Natural killer cell (primary cell): ENCODE measurements at places on chromosomes 4 and X. TPM values are rescaled to one million over a fixed set of nuclear protein-coding genes. Genes with fewer than 3 reads are reported as not detected.

GRCh38 chr4:70586841-70587240 is 5.2 kb upstream of the AMBN start:
- DNase-seq, result no peak

DNA sequence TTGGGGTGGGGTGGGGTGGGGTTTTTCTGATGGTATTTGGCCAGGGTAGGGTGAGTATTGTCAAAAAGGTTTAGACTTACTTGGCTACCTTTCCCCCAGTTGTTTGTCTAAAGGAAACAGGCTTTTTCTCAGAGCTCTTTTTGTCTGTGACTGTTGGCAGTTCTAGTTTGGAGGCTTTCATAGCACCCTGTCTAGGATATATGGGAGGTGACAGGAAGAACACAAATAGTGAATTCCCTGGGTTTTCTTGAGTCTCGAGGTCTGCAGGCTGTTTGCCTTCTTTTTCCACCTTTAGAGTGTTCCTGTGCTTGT is 13.5 kb downstream of the RPS6KA3 start:
- no peak for DNase-seq

GRCh38 chr4:82865592-82865991 is 25.4 kb downstream of the SEC31A start:
- DNase-seq, result peak; percentile 52

The GRID2 gene
- total RNA-seq, result not detected

DNA sequence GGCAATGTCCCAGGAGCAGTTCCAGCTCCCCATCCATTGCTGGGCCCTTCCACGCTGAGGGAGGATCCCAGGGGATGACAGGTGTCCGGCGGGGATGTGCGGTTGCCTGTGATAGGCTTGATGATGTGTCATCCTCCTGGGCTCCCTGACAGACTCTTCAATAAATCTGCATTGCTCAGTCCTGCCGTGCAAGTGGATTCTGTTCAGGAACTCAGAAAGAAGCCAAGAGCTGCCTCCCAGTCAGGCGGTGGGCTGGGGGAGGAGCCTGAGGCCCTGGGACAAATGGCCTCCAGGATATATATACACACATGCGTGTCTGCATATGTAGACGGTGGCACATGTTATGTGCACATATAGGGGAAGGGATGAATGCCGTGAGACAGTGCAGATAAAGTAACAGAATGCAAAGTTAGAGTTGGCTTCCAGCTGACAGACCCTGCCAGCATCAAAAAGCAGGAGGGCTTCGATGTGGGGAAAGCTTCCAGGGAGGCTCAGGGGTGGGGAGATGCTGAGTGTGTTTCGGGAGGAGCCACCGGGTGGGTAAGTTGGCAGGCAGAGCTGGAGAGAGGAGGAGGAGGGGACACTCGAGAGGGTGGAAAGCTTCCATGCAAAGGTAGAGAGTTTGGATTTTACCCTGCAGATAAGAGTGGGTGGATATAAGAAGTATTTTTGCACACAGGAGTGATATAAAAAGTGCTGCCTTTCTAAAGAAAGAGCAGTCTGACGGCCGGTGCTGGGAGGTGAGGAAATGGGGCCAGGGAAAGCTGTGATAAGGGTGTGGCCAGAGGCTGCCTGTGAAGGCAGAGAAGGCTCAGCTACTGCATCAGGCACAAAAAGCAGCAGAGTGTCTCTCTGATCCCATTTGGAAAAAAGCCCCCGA is 28.5 kb upstream of the CRMP1 start:
- DNase-seq, result no peak

- no peak for DNase-seq
Observed at GRCh38 chrX:149860445-149860844, 20.5 kb upstream of the MAGEA8 start.

- no peak for DNase-seq
Observed at GRCh38 chr4:150782311-150782710, 200.4 kb downstream of the MAB21L2 start.
